ENCODE measurements at places on chromosomes 2 and 18.

- DNase-seq: no peak
Observed at GRCh38 chr2:122886479-122887145, 1131.2 kb downstream of the TSN start.

DNA sequence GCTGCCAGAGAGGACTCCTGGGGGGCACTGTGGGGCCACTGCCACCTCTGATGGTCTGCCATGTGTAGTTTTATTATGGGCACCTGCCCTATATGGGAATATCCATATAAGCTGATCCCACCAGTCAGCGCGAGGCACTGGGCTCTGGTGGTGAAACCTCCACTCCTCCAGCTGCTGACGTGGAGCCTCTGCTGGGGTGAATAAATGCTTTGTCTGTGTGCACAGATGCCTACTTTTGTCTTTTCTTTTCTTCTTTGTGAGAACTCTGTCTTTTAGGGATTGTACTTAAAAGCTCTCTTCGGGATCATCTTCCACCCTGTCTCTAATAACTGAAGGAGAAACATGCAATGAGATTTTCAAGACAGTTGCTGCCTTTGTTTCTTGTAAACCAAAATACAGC, 68.9 kb upstream of the NCK2 start:
- no peak for DNase-seq

DNA sequence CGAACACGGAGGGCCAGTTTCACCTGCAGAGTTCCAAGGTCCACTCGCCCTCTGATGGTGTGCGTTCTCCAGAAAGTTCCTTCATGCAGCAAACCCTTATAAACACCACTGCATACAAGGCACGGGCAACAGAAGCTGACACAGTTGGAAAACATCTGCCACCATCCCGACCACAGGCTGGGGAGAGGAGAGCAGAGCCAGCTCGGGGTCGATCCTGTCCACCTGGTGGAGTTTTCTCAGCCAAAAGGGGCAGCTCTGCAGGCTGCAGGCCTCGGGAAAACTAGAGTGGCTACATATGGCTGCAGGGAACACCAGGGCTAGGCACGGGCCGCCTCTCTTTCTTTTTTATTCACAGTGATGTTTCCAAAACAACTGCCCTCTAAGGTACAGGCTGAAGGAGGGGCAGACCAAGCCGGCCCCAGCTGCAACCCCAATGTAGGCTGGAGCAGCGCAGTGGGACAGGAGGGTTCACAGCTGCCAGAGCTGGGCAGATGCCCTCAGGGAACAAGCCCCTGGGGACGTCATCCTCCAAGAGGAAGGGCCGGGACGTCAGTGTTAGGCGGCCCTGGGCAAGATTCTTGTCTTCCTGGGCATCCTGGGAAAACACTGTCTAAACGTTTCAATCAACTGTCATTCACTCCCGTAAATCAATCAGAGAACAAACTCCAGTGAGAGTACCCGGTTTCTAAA, 274.7 kb downstream of the TWIST2 start:
- DNase-seq: no peak

DNA sequence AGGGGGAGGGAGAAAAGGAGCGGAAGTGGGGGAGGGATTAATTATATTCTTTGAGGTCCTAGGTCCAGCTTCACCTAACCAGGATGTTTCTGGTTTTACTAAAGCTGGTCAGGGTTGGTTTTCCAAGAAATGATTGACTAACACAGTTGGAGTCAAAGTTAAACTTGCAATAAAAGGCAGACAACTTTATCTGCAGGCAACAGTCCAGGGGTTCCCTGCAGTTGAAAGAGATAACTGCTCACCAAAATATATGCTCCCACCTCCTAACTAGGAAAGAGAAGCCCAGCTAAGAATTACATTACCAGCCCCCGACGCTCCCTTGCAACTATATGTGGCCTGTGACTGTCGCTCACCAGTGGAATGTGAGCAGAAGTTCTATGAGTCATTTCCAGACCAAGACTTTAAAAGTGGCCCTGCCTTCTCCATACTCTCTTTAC, 140.0 kb upstream of the PKDCC start:
- DNase-seq: no peak

- DNase-seq: peak; percentile 58
Observed at GRCh38 chr2:39119732-39120520, 925 bp downstream of the SOS1 start.

DNA sequence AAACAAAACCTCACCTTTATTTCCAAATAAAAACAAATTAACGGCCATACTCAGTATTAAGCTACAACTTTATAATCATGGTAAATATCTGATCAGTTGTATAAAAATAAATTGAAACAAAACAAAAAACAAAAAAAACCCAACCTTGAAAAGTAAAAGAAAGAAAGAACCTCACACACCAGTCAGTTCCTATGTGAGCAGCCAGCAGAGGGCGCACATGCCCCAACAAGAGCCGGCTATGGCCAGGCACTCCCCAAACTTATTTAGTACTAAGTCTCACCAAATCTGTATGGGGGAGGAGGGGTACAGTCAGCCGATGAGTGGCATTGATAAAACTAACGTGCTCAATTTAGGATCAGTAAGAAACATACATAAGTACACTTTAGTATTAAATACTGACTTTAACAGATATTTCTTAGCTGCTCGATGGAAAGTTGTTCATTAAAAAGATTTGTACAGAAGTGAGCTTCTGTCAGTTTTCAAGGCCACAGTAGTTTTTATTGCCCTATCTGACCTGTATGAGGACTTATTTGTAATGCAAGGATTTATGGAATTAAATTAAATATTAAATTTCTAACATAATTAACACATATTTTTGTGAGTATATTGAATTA, 172.6 kb downstream of the TCF4 start:
- DNase-seq: no peak

- DNase-seq: no peak
Observed at GRCh38 chr2:82875858-82876257, 1583.2 kb downstream of the SUCLG1 start.

DNA sequence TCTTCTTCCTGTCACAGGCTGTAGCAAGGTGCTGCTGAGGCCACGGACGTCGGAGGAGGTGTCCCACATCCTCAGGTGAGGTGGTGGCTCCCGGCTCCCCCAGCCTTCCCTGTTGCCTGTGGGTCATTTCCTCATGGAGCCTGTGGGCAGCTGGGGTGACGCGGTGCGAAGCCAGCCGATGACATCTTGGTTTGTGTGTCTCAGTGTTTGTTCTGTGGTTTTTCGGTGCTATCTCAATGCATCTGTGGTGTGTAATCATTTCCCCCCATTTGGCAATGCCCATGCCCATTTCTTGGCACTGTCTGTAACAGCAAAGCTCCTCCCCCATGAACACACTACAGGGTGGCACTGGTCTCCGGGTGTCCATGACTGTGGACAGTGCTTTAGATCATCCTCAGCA, 6.6 kb downstream of the D2HGDH start:
- no peak for DNase-seq

DNA sequence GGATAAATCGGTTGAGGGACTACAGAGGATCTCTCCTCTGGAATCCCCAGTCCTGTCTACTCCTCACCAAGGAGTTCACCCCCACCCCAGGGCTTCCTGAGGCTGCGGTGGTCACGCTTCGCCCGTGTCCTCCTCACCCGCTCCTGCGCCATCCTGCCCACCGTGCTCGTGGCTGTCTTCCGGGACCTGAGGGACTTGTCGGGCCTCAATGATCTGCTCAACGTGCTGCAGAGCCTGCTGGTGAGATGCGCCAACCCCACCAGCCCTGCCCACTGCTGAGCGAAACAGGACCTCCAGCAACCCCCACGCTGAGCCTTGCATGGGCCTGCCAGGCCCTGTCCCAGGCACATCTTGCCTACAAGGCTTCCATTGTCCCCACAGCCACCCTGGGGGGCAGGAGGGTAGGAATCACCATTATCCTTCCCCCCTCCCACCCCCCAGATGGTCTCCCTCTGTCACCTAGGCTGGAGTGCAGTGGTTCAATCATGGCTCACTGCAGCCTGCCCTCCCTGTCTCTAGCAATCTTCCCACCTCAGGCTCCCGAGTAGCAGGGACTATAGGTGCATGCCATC, 6.7 kb upstream of the CTDSP1 start:
- DNase-seq: no peak

DNA sequence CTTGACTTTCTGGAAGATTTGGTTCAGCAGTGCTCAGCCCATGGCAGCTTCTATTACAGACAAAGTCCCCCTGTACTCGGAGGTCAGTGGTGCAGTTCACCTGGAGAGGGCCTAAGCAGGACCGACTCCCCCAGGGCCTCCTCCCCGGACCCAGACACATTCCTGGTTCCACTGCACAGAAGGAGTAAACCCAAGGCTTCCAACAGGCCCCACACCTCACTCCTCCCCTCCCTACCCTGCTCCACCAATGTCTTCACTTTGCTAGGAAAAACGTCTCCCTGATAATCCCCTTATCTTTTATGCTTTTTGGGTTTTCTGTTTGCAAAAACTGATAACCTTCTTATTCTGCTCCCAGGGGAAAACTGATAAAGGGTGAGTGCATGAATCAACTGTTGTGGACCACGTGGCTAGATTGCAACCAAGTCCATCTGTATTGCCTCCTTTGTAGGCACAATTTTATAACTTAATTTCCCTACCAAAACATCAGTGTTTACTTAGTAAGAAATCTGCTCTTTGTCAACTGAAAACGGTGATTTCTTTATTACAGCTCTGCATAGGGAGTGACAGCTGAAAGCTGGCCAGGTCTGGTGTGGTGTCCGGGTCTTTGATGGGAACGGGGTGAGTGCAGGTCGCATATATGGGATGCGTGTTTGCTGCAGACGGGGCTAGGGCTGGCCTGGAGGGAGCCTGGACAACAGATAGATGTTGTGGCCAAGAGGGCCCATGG, 202.5 kb downstream of the GLI2 start:
- no peak for DNase-seq

- DNase-seq: no peak
Observed at GRCh38 chr18:68147728-68148127, 567.2 kb downstream of the TMX3 start.

- DNase-seq: no peak
Observed at GRCh38 chr2:226839161-226839560, 3.3 kb downstream of the RHBDD1 start.

DNA sequence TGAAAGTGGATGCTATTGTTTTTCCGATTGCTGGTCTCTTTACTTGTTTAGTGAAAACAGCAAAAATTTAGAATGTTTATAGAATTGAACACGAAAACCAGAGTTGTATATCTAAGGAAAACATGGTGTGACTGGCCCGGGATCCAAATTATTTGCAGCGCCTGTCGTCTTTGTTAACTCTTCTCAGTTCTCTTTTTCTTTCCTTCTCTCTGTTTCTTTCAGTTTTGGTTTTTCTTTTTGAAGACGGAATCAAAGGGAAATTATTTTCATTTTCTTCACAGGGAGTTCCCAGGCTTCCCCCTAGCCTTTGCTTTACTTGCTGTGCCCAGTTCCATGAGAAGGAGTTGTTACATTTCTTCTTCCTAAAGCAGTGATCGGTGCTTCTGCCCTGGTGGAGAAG, 76.0 kb downstream of the AGAP1 start:
- no peak for DNase-seq

Data from HuH-7.5 (cell line).